ENCODE measurements at places on chromosomes 11 and 22.

DNA sequence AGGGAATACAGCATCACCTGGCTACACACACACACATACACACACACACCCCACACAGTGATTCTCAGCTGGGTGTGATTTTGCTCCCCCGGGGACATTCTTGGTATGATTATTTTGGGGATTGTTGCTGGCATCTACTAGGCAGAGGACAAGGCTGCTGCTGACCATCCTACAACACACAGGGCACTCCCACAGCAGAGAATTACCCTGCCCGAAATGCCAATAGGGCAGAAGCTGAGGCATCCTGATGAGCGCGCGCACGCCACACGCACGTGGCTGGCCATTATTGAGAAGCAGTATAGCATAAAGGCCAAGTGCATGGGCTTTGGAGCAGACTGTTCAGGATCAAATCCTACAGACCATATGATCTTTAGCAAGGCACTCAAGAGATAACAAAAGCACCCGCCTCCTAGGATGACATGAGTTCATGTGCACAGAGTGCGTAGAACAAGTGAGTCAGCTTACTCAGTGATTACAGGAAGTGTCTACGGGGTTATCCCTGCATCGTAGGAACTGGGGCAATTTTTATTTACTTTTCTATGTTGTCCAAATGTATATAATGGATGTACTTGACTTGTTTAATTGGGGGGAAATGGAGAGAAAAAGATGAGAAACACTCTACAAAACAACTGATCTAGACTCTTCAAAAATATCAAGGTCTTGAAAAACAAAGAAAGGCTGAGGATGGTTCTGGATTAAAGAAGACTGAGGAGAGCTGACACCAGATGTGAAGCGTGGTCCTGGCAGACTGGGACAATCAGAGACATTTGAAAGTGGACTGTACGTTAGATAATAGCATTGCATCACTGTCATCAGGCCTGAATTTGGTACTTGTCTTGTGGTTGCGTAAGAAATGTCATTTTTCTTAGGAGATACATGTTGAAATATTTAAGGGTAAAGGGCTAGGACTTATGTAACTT is 7.2 kb upstream of the EHD1 start:
- no peak for DNase-seq

GRCh38 chr11:6746626-6747025 is 25.1 kb downstream of the OR2AG2 start:
- no peak for DNase-seq

GRCh38 chr11:13268791-13269190 is 8.8 kb upstream of the BMAL1 start:
- no peak for DNase-seq

GRCh38 chr11:135069890-135070289 is 657.8 kb upstream of the B3GAT1 start:
- DNase-seq = no peak

DNA sequence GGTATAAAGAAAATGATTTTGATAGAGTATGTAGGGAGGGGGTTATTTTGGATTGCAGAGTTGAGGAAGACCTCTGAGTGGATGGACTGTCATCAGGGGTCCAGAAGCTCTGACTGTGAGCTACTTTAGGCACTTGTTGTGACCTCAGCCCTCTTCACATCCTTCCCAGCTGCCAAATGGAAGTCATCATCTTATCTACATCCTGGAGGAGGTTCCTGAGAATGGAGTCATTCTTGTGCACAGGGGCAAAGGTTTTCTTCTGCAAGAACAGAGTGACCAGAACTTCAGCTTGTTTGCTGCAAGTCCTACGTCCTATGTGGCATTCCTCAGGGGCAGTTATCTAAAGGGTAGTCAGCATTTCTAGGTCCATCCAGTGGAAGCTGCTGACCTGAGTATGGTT is 393.8 kb downstream of the AASDHPPT start:
- DNase-seq = no peak

DNA sequence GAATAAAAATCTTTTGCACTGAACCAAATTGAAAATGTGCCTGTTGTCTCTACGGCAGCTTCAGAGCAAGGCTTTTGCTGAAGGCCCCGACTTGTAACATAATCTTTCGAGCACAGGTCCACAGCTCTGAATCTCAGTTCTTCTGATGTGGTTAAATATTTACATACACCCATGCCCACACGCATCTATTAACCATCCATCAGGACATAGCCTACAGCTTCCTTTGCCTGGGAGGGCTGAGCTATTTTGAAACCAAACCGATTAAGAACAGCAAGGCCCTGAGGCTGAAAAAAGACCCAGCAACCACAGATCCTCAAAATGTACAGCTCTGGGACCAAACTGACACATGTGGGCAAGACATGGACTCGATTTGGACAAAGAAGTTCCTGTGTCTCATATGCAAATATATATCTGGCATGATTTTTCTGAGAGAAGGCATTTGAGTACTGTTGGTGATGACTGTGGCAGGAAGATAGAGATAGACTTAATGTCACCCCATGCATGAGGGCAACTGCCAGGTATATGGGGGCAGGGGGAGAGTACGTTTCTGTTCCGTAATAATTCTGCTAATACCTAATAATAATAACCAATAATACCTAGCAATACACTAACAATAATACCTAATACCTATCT is 322.7 kb upstream of the PLET1 start:
- peak; percentile 73 for DNase-seq

DNA sequence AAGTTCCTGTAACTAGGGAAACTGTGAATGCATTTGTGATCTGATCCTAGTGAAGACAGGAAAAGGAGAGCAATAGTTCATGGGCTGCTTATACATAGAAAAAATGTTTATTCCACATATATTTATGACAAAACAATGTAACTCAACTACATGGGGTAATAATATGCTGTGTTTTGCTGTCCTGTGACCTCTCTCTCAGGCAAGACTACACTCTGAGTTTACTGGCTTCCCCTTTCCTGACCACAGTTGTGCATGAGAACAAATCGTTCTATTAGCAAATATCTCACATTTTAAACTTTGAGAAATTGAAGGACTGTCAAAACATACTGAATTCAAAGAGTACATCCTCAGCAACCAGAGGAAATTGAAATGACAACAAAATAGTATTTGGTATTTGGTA is 161.9 kb upstream of the TRPC6 start:
- DNase-seq = no peak

- no peak for DNase-seq
Observed at GRCh38 chr22:43005106-43005505, 9.8 kb downstream of the PACSIN2 start.

DNA sequence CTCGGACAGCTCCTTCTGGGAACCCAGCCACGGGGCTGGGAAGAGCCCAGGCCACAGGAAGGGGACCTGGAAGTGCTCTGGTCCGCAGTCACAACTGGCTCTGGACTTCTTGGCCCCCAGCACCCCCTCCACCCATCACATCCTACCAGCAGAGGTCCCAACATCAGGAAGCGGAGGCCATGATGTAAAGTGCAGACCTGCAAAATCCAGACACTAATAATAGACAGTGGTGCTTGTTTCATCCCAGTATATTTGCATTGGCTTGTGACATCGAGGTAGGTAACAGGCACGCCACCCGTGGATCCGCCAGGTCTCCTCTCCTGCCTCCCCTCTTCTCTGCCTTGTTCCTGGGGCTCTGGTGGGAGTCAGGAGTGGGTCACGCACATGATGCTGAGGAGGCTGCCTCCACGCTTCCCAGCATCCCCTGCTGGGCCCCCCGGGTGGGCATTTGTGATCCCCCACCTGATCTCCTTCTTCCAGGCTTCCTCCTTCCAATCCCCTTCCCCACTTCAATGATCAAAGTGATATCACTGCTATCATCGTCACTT is 1454.0 kb downstream of the BRD1 start:
- DNase-seq = no peak

GRCh38 chr11:101436511-101437142 is 147.2 kb downstream of the TRPC6 start:
- DNase-seq = no peak

GRCh38 chr11:10673501-10674062 is 20.0 kb downstream of the IRAG1 start:
- DNase-seq = no peak

GRCh38 chr22:42922374-42923191 is 65.5 kb upstream of the ARFGAP3 start:
- no peak for DNase-seq

DNA sequence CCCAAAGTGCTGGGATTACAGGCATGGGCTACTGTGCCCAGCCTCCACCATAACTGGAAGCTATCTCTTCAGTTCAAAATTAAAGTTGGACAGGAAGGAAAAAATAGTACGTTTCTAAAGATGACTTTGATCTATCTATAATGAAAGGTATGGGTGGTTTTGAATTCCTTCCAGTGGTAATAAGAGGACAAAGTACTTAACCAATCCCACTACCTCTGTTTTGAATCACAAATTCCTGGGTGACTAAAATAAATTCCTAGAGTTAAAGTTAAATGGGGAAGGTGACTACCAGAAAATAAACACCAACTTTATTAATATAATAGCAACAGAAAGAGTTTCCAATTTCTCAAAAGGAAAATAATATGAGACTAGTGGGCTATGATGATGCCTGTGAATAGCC is 9.1 kb downstream of the PHF5A start:
- no peak for DNase-seq

DNA sequence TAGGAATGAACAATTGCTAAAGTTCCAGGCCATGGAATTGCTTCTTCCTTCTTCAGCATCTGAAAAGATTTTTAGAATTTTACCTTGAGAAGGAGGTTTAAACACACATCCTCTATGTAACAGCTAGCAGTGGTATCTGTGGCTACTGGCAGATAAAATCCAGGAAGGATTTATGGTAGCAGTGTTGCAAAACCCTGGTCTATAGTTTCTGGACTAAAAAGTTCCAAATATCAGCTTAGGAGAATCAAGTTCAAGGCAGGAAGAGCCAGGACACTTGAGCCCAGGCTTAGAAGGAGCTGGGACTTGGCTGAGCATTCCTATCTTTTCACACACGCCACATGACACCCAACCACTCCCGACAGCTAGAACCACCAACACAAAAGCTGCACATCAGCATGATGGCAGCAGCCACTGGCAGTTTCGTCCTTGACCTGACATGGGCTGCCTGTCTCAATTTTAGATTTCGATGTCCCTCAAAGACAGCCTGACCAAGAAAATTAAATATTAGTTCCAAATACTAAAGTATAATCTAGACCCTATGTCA is 14.1 kb downstream of the LARGE2 start:
- no peak for DNase-seq

- DNase-seq = no peak
Observed at GRCh38 chr22:41474872-41475451, 6.0 kb downstream of the ACO2 start.

- DNase-seq = no peak
Observed at GRCh38 chr11:119758291-119758690, 29.3 kb upstream of the NECTIN1 start.

GRCh38 chr11:94653561-94653960 is 86.4 kb downstream of the PIWIL4 start:
- no peak for DNase-seq

DNA sequence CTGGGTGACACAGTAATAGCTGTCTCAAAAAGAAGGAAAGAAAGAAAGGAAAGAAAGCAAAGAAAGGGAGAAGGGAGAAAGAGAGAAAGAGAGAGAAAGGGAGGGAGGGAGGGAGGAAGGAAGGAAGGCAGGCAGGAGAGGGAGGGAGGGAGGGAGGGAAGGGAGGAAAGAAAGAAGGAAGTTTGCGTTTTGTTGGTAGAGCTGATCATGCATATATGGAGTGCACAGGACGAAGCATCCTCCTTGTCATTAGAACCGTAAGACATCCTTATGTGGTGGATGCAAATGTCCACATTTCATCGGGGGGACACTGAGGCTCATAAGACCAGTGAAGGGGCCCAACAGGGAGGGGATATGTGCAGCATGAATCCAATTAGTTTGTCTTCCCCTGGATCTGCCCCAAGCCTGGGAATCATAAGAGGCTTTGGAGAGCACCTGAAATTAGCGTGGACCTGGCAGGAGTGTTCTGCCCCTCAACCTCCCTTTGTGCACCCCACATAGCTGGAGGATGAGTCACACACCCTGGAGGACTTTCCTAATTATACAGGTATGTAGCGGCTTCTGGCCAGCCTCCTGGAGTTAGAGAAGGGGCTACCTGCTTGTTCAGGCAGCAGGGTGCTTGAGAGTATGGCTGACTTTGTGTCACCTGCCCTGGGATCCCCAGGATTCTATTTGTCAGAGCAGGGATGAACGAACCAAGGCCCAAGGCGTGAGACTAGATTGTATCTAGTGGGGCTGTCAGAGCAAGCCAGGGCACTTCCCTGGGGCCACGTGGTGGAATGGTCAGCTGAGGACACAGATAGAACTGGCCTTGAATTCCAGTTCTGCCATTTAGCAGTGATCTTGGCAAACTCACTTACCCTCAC is 119.7 kb upstream of the CD82 start:
- DNase-seq = no peak

DNA sequence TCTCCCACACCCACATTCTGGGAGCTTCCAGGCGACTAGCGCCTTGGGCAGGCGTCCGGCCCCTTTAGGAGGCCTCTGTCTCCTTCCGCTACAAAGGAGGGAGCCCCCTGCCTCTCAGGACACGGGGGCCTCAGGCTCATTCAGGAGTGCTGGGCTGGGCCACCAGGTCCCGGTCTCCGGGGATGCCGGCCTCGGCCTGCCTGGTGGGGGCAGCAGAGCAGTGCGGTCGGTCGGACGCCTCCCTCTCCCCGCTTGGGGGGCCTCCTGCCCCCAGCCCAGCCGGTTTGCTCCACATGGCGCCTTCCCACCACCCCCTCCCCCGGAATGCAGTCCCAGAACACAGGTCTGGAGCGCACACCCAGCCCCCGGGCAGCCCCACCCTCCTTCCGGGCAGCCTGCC is 21.9 kb downstream of the MRPL23 start:
- no peak for DNase-seq

DNA sequence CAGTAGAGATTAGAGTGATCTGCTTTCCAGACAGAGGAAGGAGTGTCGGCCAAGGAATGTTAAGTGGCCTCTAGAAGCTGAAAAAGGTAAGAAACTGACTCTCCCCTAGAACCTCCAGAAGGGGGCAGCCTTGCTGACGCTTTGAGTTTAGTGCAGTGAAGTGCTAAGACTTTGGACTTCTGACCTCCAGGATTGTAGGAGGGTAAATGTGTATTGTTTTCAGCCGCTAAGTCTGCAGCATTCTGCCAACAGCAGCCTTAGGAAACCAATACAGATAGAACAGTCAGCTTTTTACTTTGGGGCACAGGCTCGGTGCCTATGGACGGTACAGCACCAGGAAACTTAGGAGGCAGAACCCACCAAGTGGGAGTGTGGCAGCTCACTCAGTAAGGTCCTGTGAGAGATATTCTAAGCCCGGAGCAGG is 3.6 kb upstream of the TBC1D22A start:
- peak; percentile 58 for DNase-seq

- DNase-seq = no peak
Observed at GRCh38 chr11:106821291-106821690, 197.0 kb downstream of the GUCY1A2 start.

- no peak for DNase-seq
Observed at GRCh38 chr22:43707648-43708047, 104.5 kb downstream of the EFCAB6 start.

- no peak for DNase-seq
Observed at GRCh38 chr22:26619510-26619909, 1.7 kb upstream of the CRYBB1 start.

All from GM12864 (cell line).